Sciatic nerve (tissue), 2 donors: ENCODE measurements at places on chromosomes 12 and 14. TPM values are rescaled to one million over a fixed set of nuclear protein-coding genes. Genes with fewer than 3 reads are reported as not detected.

GRCh38 chr14:99393059-99393655 lies 87.5 kb downstream of the SETD3 start:
- no peak for DNase-seq

DNA sequence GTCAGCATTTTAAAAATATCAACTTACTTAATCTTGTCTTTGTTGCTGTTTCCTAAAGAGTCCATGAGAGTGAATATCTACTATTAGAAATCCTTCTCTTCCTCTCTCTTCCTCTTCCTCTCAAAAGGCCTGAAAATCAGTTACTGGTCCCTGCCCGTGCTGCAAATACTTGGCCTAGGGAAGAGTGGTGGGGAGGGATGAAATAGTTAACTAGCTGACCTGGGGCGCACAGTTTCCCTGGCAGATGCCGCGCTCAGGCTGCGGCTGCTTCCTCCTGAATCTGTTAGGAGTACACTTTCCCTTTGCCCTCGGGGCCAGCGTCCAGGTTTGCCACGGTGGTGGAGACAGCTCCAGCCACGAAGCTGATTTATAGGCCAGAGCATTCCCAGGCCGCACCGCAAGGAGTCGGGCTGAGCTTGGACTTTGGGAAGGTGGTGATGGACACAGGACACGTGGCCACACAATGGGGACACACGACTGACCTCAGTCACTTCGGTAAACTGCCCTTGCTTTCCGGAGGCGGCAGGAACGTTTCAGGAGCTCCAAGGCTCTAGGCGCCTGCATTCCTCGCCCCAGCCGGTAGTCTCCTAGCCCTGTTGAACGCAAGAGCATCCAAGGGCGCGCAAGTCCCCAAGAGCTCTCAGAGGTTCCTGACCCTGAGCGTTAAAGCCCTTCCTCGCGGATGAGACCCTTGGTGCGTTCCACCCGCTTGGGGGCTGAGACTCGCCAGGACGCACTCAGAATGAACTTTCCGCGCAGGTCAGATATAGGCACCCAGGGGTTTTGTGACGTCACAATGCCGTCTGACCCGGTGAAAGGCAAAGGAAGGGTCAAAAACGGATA lies 7.1 kb upstream of the ASCL1 start:
- DNase-seq = no peak

GRCh38 chr12:29537298-29537697 lies 39.8 kb upstream of the OVCH1 start:
- no peak for DNase-seq

GRCh38 chr12:53413485-53414204 lies 10.0 kb upstream of the AMHR2 start:
- DNase-seq = no peak

DNA sequence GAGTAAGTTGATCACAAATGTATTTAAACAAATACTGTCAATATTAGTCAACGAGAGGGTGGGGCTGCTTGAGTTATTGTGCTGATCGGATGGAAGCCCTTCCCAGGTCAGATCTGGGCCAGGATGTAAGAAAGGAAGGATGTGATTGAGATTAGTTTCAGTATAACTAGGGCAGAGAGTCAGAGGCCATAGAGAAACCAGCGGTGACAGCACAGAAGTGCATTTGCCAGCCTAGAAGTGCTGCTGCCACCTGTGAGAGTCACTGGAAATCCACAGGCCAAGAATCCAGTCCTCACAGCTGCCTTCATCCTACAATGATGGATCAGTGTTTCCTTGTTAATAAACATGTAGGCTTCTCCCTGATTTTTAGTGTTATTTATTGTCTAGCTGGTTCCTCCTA lies 9.8 kb upstream of the FERMT2 start:
- no peak for DNase-seq

- DNase-seq = no peak
Observed at GRCh38 chr12:88141425-88141773, 489 bp downstream of the CEP290 start.

- no peak for DNase-seq
Observed at GRCh38 chr12:9919443-9919842, 12.7 kb downstream of the CLEC2A start.

GRCh38 chr12:25152055-25152454 lies 42.9 kb downstream of the DNAI7 start:
- DNase-seq = no peak

GRCh38 chr12:125852116-125852515 lies 786.9 kb downstream of the AACS start:
- DNase-seq = no peak

DNA sequence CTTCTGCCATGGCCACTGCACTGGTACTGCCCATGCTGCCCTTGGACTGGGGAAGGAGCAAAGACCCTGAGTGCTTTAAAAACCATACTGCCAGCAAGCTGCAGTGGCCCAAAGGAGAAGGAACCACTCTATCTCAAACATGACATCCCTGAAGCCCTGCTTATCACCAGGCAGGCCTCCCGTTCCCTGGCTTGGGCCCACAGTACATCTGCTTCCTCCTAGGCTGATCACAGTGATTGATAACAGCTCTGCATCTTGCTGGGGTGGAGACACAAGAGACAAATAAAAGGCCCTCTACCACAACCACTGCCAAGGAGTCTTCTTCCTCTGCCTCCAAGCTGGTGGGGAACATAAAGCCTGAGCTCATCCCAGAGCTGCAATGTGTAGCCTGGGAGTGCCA lies 567.5 kb downstream of the TRHDE start:
- DNase-seq = no peak

DNA sequence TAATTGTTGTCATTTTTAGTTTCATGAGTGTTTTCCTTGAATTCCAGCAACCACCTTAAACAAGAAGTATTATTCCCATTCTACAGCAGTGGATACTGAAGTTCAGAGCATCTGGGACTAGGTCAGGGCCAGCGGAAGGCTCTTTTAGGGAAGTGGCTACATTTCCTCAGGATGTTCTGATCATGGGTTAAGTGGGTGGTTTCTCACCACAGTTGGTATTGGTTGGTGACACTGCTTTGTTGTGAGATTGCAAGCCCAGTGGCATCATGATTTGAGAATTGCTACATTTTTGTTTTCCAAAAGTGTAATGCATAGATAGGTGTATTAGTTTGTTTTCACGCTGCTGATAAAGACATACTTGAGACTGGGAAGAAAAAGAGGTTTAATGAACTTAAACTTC lies 47.1 kb downstream of the SYNE2 start:
- no peak for DNase-seq

DNA sequence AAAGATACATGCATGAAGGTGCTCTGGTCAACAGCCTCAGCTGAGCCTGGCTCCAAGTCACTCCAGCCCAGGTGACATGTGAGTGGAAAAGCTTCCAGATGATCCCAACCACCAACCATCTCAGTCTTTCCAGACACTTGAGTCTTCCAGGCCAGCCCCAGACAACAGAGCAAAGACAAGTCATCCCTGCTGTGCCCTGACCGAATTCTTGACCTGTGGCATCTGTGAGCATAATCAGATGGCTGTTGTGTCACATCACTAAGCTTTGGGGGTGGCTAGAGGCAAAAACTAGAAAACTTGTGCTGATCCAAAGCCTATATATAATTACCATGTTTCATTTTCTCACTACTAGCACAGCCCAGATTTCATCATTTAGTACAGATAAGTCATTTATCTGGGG lies 50.8 kb upstream of the ISM2 start:
- no peak for DNase-seq

DNA sequence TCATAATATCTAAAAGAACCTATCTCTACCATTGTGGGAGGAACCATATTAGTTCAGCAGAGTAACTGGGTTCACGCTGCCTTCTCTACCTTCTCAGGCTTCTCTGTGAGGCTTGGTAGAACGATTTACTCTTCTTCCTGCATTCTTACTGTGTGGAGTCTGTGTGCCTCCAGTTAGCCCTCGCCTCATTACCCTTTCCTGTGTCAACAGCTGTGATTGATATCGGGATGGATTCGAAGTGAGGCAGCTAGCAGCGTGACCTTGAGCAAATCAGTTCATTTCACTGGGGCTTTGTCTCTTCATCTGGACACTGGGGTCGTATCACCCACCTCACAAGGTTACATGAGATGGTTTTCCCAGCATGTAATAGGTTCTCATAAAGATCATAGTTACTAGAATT lies 4.6 kb upstream of the VRK1 start:
- DNase-seq = no peak

GRCh38 chr14:47252802-47253201 lies 422.6 kb downstream of the MDGA2 start:
- DNase-seq = no peak

- no peak for DNase-seq
Observed at GRCh38 chr14:24381363-24382063, 13.5 kb downstream of the NFATC4 start.

GRCh38 chr14:92411135-92411534 lies 88.2 kb downstream of the SLC24A4 start:
- DNase-seq = no peak

DNA sequence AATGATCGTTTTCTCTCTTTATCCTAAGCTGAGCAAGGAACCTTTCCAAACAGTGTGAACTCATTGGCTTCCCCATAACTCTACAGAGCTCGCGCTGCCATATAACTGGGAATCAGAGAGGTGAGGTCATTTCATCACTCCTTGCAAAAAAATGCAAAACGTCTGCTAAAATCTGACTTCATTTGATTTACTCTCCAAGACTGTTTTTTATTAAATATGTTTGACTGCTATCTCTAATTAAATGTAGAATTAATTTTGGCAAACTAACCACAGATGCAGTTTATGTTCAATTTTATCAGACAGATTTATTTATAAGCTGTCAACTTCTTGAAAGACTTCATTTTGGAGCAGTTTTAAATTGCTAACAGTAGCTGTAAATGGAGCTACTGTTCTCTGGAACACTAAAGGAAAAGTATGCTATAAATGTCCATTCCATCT lies 131.6 kb upstream of the SOX5 start:
- DNase-seq = no peak

DNA sequence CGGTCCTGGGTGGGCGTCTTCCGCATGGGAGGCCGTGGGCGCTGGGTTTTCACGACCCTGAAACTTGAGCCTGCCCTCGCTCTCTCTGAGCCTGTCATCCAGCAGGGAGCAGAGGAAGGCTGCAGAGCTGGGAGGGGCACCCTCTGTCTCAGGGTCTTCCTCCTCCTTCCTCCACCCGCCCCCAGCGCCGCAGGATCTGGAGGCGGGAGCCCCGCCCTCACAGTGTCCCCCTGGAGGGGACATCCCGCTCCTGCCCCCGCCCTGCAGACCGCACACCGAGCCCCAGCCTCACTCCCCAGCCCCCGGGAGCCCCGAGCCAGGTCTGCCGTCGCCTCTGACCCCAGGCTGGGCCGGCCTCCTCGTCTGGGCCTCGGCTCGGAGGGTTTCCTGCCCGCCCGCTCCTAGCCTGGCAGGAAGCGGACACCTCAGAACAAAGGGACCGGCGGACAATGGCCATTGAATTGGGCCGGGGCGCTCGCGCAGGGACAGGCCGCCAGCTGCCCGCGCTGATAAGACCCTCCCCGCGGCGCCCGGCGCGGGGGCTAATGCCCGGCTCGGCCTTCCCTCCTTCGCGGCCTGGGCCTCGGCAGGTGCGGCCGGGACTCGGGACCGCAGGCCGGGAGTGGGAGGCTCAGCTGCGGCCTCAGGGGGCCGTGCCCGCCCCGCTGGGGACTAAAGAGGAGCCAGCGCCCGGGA lies 15.3 kb upstream of the NUDT14 start:
- DNase-seq = no peak

- DNase-seq = no peak
Observed at GRCh38 chr12:11661491-11662089, 12.1 kb downstream of the ETV6 start.

DNA sequence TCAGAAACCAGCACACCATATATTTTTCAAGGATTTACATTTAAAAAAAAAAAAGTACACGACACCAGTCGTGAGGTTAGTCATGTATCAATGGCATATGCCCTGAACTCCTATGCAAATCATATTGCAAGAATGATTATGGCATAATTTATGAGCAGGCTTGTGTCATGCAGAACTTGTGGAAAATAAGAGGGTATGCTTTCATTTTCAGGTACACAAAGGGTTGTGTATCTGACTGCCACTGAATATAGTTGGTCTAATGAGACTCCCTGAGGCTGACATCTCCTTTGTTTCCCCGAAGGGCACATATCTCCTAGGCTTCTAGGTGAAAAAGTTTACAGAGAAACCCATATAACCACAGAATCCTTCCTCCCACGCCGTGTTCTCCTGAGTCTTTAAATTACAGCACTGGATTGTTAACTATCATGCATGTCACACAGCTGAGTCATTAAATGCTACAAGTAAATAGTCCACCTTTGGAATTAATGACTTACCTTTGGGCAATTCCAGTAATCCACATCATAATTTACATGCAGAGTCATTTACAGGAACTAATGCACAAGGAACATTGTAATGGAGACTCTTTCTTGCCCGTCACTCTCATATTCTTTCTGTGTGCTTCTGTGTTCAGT lies 356.7 kb upstream of the DIO2 start:
- DNase-seq = no peak

- DNase-seq = no peak
Observed at GRCh38 chr14:55180434-55180833, 11.0 kb downstream of the DLGAP5 start.

- no peak for DNase-seq
Observed at GRCh38 chr12:114123108-114123507, 157.0 kb upstream of the RBM19 start.

- DNase-seq = no peak
Observed at GRCh38 chr12:115609347-115609746, 668.1 kb downstream of the MED13L start.

- no peak for DNase-seq
Observed at GRCh38 chr14:52429451-52429850, 115.3 kb downstream of the PTGER2 start.

DNA sequence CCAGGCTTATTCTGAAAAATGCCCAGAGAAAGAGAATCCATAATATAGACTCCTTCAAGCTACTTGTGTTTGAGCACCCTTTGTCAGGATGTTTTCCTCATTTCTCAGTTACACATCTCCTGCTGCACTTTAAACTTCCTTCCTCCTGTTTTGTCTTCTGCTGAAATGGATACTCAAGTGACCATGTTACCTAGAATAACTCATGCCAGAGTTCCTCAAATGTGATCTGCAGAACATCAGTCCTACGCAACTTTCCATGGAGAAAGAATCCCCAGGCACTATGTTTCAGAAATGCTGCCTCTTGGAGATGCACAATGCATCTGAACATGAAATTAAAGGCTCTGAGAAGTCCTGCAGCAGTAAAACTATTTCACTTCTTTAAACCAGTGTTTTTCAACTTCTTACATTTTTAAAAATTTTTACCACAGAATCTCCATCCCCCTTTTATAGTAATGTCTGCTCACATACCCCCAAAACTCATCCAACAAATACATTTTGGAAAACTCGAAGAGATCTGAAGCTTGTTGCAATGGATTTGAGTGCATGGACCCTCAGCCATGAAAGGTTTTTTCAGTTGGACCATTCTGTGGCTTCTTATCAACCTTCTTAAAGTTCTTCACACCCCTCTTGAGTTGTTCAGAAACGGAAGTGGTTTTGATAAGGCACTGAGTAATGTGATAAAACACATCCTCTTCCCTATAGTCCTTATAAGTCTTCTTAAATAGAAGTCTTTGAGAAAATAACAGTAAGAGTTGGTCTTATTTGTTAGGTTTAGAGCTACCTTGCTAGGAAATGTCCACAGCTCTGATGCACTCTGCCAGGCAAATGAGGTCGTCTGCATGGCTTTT lies 84.5 kb upstream of the KCNA1 start:
- no peak for DNase-seq

Gene LRR1
- 8.3 TPM for total RNA-seq

Gene CCDC92
- total RNA-seq = 49.2 TPM

Gene NEUROD4
- total RNA-seq = not detected

Gene AQP2
- not detected for total RNA-seq

Gene ASPG
- 4.6 TPM for total RNA-seq

Gene PWP1
- total RNA-seq = 26.5 TPM
